NCI-H226 (cell line): ENCODE measurements at places on chromosomes 13 and 19.

DNA sequence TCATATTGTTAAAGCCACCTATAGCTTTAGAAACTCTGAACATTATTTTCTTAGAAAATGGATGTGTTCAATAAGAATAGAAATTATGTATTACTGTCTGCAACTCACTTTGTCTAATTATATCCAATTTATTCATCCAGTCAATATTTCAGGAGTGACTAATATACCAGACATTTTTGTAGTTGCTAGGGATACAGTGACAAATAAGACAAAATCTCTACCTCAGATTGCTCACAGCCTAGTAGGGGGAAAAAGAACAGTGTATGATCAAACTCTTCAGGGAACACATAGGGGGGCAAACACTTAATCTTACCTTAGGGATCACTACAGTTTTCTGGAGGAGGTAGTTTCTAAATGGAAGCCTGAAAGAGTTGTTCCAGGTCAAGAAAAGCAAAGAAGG is 8.6 kb downstream of the BRCA2 start:
- DNase-seq, result no peak

DNA sequence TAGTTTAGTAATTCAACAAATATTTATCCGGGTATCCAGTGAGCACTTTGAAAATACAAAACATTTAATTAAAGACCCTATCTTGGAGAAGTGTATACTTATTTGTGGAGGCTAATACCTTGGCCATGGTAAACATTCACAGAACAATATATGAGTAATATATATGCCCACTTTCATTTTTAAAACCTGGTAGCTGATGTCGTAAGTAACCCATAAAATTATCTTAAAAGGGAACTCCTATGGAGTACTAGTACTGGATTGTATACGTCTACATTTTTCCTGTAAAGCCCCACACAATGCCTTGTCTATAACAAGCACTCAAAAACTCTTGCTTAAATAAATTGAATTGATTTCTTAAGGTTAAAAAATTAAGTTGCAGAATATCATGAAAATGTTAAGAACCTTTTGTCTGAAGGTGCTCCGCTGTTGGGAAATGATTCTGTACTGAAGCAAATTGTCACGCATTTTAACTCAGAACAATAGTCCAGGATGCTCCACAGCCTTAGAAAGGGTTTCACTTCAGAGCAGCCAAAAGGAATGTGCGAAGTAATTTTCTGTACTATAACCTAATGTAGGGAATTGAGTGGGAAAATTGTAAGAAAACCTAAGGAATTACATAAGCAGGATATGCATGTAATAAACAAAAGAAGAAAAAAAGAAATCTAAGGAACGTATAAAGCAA is 58.9 kb upstream of the C1QTNF9 start:
- no peak for DNase-seq

DNA sequence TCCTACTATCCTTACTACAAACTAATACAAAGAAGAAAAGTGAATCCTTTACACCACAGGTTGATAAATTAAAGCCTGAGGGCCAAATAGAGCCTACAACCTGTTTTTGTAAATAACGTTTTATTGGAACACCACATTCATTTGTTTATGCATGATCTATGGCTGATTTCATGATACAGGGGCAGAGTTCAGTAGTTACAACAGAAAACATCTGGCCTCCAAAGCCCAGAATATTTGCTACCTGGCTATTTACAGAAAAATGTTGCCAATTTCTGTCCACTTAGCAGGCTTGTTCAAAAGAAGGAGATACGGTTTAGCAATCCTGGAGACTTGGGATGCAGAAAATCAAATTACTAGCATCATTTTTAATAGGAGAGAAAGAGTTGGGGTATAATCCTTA is 24.1 kb downstream of the DCT start:
- DNase-seq, result no peak

DNA sequence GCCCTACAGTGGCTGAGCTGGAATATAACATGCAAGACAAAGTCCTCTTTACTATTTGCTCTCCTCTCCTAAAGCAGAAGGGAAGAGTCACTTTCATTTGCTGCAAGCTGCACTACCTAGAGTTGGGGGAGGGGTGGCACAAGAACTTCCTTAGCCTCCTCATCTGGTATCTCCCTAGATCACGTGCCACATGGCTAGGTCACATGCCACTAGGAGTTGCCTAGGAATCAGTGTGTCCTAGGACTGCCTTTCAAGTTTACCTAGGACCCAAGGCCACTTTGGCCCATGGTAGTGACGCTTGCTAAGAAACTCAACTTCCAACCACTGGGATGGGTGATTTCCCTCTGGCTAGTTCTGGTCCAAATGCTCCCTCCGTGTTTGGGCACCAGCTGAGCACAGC is 625.2 kb downstream of the DIAPH3 start:
- DNase-seq, result no peak

GRCh38 chr13:78662467-78662866 is 3.5 kb upstream of the OBI1 start:
- DNase-seq, result no peak

GRCh38 chr19:33332248-33332647 is 29.9 kb upstream of the CEBPA start:
- DNase-seq, result no peak

DNA sequence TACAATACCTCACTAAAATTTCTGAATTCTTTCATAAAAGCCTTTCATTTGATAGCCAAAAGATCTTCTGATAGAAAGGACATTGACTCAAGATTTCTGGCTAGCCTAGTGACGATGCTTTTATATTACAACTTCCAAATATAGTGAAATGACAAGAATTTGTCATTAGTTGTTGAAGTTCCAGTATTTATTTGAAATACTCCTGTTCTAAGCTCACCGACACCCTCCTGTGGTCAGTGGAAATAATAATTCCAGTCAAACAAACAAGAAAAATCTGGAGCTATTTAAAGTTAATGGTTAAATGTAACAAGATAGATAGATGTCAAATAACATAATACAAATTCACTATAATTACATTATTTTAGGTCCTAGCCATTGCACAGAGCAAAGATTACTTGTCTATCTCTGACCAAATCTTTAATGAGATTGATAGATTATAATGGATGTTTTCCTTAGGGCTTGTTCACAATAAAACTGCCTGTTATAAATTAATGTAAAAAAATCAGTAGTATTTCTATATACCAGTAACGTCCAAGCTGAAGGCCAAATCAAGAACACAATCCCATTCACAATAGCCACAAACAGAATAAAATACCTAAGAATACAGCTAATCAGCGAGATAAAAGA is 195.5 kb downstream of the RGCC start:
- no peak for DNase-seq

- no peak for DNase-seq
Observed at GRCh38 chr13:31699650-31700049, 39.7 kb upstream of the RXFP2 start.

- DNase-seq, result no peak
Observed at GRCh38 chr13:97332742-97333141, 101.2 kb upstream of the RAP2A start.

- DNase-seq, result peak; percentile 61
Observed at GRCh38 chr13:90867336-90867683, 480.2 kb upstream of the MIR17HG start.

GRCh38 chr13:64538711-64539110 is 2691.4 kb downstream of the PCDH9 start:
- no peak for DNase-seq

DNA sequence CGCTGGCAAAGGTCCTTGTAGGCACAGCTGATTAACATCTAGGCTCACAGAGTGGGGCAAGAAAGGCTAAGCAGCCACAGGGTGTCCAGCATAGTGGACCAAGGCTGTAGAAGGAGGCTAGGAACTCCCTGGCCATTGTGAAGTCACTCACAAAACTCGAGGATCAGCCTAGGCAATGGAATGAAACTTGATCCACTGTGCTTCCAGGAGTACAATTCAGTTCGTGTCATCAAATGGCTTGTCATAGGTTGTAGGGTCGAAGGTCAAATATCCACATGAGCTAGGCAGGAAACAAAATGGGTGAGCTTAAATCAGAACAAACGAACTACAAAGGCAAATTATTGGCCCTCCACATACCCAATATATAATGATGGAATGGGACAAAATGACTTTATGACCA is 4.4 kb upstream of the FAM187B start:
- DNase-seq, result no peak

GRCh38 chr19:41402010-41402409 is 4.4 kb downstream of the BCKDHA start:
- DNase-seq, result no peak

GRCh38 chr13:112219740-112220139 is 152.8 kb downstream of the SOX1 start:
- no peak for DNase-seq

DNA sequence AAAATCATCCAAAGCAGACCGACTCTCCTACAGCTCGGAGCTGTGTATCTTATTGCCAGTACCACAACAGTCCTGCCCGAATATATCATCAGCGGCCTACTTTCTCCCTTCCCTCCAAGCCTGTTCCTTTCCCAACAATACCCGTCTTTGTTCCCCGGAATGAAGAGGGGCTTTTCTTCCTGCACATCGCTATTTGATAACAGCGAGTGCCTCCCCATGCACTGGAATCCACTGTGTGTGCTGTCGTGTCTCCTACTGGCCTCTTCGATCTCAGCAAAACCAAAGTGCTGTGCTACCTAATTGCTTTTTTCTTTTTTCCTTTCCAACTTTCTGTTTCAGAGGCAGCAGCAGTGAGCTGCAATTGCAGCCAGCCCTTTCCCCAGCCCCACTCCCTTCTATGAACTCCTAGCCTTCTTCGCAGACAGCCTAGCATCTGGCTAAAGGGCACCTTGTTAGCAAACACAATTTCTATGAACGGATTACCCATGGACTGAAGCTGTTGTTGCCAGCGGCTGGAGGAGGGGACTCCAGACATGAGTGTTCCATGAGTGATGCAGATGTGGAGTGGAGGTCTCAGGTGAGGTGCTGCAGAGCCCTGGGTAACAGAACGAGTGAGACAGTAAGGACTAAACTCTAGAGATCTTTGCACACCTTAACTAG is 43.4 kb downstream of the EFNB2 start:
- DNase-seq, result no peak

- no peak for DNase-seq
Observed at GRCh38 chr13:79736356-79736755, 255.4 kb downstream of the NDFIP2 start.

DNA sequence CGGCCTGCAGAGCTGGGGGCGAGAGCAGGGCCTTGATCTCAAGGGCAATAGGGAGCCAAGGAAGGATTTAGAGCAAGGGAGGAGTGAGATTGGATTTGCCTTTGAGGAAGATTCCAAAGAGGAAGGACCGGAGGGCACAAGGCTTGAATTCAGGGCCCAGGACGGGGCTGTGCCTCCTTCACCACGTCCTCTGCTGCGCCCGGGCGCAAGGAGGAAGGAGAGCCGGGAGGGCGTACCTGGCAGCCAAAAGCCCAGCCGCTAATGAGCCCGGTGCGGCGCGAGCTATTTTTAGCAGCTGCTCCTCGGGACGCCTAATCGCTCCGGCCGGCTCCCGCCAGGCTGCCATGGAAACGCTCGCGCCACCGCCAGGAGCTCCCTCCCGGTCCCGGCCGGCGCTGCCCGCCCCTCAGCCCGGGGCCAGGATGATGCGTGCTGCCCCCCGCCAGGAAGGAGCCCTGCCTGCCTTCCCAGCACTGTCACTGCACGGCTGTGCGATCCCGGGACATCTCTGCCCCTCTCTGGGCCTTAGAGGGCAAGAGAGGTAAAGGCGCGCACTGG is 31.3 kb downstream of the TINCR start:
- DNase-seq, result no peak

- DNase-seq, result no peak
Observed at GRCh38 chr19:34711890-34712289, 22.2 kb upstream of the ZNF181 start.

DNA sequence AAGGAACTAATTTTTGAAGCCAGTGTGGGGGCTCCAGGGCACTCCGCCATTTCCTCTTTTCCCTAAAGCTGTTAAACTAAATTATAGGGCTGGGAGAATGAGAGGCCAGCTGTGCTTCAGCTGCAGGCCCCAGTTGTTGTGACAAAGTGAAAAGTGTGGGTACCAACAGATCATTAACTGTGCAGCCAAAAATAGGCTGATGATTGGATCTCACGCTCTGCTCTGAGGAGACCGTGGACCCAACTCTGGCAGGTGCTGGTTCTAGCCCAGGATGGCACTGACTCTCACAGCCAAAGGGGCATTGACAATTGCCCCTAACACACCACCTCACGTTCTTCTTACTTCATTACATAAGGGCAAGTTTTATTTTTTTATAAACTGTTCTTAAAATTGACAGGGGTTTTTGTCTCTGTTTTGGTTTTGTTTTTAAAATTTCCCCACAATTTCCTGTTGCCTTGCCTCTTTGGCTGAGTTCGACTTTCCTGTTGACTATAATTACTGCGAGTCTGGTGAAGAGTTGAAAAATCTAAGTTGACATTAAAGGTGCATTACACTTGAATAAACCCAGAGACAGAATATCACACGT is 391.0 kb downstream of the FGF9 start:
- no peak for DNase-seq

DNA sequence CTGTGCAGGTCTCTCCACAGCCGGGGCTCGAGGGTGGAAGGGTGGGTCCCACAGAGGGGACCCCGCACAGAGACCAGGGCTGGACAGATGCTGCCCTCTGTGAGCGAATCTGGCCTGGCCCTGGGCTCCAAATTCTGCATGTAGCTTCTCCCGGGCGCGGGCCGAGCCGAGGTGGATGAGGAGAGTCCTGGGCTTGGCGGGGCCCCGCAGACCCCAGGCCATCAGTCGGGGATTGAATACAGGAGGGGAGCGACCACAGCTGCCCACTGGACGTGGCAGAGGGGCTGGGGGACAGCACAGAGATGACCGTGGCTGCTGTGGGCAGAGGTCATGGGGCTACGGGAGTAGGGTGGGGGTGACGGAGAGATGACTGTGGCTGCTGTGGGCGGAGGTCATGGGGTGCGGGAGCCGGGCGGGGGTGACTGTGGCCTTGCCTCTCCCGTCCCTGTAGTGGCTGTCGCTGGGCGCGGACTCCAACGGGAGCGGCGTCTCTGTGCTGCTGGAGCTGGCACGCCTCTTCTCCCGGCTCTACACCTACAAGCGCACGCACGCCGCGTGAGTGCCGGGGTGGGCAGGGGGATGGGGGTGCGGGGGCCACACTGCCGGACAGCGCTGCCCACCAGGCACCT is 15.5 kb downstream of the NCLN start:
- DNase-seq, result no peak

DNA sequence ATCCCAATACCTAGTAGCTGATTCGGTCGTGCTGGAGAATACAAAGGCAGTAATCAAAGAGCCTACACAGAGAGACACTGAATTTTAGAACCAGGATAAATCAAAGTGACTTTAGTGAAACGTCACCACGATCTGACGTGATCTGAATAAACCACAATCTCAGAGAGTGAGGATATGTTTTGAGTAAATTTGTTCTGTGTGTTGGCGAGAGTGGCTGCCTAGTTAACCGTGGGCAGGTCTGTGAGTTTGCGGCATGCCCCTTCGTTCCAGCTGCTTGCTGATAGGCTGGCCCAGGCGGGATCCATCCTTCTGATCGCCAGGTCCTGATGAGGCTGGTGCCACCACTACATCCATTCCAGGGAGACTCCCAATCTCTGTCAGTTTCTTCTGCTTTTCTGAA is 40.4 kb downstream of the LRCH1 start:
- DNase-seq, result no peak

GRCh38 chr13:44833139-44833538 is 156.1 kb downstream of the NUFIP1 start:
- DNase-seq, result no peak
